ENCODE measurements at places on chromosomes 12 and 14.

GRCh38 chr12:52175371-52176350 lies 16.2 kb downstream of the KRT80 start:
- DNase-seq: no peak

- DNase-seq: no peak
These were observed 106.9 kb upstream of the DYRK2 start for GRCh38 chr12:67541625-67541991.

- no peak for DNase-seq
These were observed 272.9 kb downstream of the EGLN3 start for GRCh38 chr14:33678005-33678404.

DNA sequence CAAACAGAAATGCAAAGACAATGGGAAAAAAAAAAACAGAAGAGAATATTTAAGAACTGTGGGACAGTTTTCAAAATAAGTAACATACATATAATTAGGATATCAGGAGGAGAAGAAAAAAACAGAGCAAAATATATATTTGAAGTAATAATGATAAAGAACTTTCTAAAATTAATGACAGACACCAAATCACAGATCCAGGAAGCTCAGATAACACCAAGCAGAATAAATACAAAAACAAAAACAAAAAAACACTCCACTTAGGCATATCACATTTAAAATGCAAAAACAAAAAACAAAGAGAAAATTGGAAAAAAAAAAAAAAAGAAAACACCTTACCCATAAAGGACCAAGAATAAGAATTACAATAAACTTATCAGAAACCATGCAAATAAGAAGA lies 9.6 kb upstream of the RFX4 start:
- DNase-seq: no peak

GRCh38 chr14:94775871-94776210 lies 5.9 kb upstream of the GSC start:
- DNase-seq: no peak

GRCh38 chr12:8701046-8701660 lies 3.4 kb downstream of the RIMKLB start:
- DNase-seq: no peak

- no peak for DNase-seq
These were observed 61.8 kb upstream of the ATP2B1 start for GRCh38 chr12:89770391-89770790.

- DNase-seq: no peak
These were observed 100.1 kb downstream of the SCAF11 start for GRCh38 chr12:45890276-45890675.

GRCh38 chr14:77219591-77219990 lies 38.0 kb downstream of the TMEM63C start:
- no peak for DNase-seq

DNA sequence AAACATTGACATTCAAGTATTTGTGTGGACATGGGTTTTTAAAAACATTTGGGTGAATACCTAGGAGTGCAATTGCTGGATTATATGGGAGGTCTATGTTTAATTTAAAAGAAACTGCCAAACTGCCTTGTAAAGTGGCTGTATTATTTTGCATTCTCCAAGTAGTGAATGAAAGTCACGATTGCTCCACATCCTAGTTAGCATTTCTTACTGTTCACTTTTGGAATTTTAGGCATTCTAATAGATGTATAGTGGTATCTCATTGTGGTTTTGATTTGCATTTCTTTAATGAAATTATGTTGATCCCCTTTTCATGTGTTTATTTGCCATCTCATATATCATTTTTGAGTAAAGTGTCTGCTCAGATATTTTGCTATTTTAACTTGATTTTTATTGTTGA lies 159.5 kb downstream of the FOXG1 start:
- no peak for DNase-seq

GRCh38 chr14:81509321-81509720 lies 24.3 kb downstream of the SEL1L start:
- DNase-seq: no peak

GRCh38 chr12:14289601-14290000 lies 75.9 kb upstream of the ATF7IP start:
- no peak for DNase-seq

DNA sequence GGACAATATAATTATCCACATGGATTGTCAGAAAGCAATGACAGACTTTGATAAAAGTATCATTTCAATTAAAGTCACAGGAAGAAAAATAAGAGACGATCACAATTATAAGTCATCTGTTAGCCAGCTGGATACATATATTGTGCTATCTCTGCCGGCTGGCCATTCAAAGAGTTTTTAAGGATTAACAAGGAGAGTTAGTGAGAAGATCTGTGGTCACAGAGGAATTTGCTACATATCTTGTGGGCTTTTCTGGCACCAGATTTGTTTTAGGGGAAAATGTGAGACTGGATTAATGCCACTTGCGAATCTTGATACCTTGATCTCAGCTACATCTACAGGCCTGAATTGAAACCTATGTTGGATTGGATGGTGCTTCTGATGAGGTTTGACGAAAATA lies 90.9 kb upstream of the MANSC4 start:
- no peak for DNase-seq

DNA sequence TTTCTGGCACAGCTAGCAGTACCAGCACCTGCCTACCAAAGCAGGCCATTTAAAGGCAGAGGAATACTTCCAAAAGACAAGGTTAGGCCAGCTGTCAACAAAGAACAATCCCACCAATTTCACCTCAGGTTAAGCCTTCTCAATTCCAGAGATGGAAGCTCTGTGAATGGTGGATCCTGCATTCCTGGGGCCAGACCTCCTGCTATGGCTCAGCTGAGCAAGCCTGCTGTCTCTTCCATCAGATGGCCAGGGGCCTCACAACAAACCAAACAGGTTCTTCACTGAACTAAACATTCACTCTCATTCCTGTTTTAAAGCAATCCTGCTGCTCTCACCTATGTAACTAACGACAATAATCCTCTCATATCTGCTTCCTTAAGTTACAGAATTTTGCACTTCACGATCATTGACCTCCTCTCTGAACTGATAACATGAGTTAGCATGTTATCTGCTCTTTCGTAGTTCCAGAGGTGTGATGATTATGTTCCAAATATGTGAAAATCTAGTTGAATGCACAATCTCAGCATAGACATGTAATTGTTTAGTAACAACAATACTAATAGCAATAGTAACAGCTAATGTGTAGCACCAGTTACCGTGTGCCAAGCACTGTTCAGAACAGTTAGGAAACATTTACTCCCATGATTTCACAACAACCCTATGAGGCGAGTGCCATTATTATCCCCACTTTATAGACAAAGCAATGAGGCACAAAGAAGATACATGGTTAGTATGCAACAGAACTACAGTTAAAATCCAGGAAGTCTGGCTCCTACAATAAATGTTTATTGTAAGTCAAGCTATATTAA lies 73.2 kb downstream of the SLC2A13 start:
- DNase-seq: no peak

GRCh38 chr14:61121355-61121787 lies 140.3 kb downstream of the SLC38A6 start:
- no peak for DNase-seq

DNA sequence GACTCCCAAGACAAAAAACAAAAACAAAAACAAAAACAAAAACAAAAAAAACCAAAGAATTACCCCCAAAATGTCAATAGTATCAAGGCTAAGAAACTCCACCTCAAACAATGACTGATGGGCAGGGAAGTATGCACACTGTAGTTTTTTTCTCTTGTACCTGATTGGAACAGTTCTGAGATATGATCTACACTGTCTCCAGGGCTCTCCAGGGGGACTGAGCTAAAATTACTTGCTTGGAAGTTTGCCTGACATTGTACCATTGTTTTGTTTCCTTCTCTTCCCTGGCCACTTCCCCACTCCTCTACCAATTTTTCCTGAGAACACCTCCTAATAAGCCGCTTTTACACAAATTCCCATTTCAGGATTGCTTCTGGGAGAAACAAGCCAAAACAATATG lies 22.3 kb upstream of the CATSPERB start:
- DNase-seq: no peak

GRCh38 chr12:52029685-52030084 lies 21.6 kb upstream of the NR4A1 start:
- no peak for DNase-seq

DNA sequence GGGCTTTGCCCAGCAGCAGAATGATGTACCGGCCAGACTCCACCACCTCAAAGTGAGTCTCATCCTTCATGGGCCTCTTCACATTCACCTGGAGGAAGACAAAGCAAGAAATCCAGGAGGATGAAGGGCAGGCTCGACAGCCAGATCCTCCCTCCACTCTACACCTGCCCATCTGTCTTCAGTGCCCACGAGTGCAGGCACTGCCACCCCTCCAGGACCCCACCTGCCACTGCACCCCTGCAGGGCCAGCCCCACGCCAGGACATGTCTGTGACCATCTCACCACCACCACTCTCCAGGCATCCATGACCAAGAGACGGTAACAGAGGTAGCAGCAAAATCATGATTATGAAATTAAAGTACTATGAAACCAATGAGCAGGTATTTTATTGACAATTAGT lies 84.3 kb upstream of the ANO2 start:
- DNase-seq: no peak

- no peak for DNase-seq
These were observed 47.6 kb upstream of the BDKRB2 start for GRCh38 chr14:96156804-96157760.

DNA sequence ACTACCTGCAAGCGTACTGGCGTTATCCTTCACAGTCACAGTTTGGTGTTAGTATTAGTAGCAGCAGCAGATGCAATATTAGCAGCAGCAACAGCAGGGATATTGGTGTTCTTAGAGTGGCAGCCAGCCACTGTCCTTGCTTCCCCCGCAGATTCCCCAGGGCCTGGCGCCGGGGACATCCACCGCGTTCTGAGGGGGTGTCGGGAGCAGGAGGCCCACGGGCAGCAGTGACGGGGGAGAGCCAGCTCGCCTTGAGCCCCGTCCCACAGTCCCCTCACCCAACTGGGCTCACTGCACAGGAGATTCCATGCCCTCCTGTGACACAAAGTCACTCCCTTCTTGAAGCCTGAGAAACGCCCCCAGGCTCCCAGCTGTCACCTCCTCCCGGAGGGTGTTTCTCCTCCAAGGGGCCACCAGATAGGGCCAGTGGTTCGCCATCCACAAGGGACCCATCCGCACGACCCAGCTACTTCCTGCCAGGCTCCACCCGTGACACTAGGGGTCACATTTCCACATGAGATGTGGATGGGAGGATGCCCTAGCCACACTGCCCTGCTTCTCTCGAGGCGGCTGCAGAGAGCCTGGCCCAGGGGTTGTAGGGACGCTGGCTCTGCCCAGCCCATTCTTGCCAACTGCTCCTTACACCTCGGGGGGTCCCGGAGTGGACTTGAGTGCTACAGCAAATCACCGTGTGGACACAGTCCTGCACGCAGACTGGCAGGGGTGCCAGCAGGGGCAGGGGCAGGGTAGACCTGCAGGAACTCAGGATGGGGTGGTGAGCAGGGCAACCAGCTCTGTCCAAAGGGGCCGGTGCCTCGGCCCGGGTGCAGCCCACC lies 123.1 kb downstream of the PIWIL1 start:
- DNase-seq: no peak

- no peak for DNase-seq
These were observed 21.4 kb upstream of the SEL1L start for GRCh38 chr14:81555051-81555450.

DNA sequence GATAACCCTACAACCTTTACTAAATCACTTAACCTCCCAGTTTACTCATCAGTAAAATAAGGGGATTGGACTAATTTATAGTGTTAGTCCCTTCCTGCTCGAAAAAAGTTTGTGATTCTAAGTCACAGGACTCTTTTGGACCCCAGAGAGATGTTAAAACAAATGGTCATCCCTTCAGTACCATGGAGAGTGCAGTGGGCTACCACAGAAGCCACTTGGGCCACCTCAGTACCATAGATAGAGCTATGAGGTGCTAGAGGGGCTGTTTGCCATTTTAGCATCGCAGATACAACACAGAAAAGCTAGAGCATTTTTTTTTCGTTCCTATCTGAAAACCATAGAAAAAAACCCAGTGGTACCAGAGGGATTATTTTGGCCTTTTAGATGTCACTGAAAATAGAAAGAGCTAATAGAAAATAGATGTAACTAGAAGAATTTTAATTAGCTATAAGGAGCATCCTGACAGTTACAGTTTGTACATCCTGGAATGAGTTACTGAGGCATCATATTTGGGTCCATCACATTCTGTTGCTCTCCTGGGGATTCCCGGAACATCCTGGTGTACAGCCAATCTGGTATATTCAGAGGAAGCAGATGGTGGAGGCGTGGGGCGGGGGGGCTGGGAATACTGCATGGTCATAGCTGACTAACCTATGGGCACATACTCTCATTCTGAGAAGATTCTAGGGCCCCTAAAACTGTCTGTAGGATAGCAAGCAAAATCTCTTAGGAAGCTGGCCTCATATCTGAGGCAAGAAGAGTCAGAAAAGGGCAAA lies 2.8 kb downstream of the ZNF219 start:
- DNase-seq: no peak

GRCh38 chr14:75294649-75295033 lies 16.0 kb downstream of the FOS start:
- DNase-seq: no peak

DNA sequence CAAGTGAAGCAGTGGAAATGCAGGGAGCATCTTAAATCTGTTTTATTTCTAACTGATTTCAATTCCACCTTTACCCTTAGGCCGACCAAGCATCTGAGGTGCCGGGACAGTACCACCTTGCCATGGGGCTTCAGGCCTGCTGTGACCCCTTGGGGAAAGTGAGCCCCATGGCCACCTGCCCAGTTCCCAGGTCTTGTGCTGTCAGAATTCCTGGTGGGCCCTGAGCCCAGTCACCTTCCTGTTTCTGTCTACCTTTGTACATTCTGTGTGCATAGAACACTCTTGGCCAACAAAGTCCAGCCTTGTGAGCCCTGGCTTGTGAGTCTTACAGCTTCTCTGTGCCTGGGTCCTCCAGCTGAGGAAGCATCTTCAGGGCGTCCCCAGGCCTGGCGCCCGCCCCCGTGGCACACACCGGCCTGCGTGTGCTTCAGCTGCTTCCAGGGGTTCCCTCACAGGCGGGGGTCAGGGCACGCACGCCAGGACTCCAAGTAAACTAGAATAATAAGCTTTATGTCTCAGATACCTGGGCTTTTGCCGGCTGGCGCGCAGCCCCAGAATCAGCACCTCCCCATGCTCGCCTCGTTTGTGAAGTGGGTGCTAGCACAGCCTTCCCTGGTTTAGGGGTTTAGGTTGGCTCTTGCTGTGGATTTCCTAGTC lies 10.3 kb downstream of the ZFYVE21 start:
- DNase-seq: no peak
